ENCODE measurements at places on chromosomes 3 and 15.

DNA sequence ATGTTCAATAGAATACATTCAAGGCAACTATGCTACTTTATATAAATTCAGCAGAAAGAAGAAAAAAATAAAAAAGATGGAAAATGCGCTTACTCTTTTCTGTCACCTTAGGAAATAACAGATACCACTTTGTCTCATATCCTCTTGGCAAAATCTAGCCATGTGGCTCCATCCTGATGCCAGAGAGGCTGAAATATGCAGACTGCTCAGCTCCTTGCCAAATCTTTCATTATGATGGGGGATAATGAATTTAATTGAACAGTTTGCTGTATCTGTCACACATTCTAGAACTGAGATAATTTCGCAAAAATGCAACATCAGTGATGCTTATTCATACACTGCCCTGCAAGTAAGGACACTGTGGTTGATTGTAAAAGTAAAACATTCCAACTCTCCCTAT is 1081.5 kb downstream of the PLOD2 start:
- no peak for DNase-seq

- DNase-seq, result no peak
These were observed 930.2 kb upstream of the ALCAM start for GRCh38 chr3:104436506-104436905.

GRCh38 chr15:91864664-91865063 is 11.2 kb downstream of the SLCO3A1 start:
- DNase-seq, result no peak

DNA sequence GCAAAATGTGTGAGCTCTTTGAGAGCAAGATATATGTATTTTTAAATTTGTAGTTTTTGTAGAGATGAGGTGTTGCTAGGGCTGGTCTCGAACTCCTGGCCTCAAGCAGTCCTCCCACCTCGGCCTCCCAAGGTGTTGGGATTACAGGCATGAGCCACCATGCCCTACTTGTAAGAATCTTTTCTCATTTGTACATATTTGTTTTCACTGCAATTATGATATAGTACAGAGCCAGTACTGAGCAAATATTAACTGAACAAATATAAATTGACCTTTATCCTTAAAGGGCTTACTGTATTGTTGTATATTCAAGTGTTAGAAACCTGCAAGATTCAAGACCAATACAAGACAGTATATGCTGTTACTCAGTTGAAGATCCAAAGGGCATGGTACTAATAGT is 53.4 kb downstream of the GTF2E1 start:
- DNase-seq, result no peak

- peak; percentile 81 for DNase-seq
These were observed 39.3 kb upstream of the PPP4R2 start for GRCh38 chr3:72957297-72957696.

GRCh38 chr3:181610083-181610972 is 101.4 kb upstream of the SOX2 start:
- no peak for DNase-seq

- no peak for DNase-seq
These were observed 499 bp downstream of the ALDH1A2 start for GRCh38 chr15:58064980-58065444.

DNA sequence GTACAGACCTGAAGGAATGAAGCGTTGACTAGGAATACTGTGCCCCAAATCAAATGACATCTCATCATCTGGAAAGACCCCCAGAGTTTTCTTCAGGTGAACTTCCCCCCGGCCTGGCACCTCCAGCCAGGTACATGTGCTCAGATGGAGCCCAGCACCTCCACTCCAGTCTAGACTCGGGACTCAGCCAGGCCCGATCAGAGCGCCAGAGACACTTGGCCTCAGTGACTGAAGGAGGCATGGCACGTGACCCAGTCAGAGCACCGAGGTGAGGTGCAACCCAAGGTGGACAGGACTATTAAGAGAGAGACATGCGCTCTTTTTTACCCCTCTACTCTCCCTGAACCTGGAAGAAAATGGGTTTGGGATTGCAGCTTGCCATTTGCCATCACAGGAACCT is 48.5 kb downstream of the CD47 start:
- DNase-seq, result no peak

DNA sequence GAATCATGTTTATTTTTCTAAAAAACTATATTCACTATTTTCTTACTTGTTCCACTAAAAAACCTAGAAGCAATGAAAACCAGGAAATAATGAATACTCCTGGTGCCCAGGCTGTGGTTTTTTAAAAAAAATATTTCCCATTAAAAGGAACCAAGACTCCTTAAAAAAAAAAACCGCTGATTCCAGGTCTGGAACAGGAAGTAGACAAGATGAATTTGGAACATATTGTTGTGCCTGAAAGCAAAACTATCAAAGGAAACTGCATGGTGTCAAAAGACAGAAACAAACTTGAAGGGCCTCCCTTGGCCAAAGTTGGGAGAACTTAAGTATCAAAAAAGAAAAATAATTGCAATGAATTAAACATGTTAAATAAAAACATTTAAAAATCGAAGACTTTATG is 245.3 kb upstream of the P2RY1 start:
- DNase-seq, result no peak

GRCh38 chr15:80561500-80561899 is 133.6 kb upstream of the ABHD17C start:
- no peak for DNase-seq

DNA sequence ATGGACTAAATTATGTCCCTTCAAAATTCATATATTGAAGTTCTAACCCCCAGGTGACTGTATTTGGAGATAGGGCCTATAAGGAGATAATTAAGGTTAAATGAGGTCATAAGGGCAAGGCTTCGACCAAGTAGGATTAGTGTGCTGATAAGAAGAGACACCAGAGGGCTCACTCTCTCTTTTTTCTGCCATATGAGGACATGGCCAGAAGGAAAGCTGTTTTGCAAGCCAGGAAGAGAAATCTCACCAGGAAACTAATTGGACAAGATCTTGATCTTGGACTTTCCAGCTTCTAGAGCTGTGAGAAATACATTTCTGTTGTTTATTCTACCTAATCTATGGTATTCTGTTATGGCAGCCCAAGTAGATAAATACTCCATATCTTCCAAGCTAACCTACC is 503.6 kb upstream of the NAALADL2 start:
- DNase-seq, result no peak

DNA sequence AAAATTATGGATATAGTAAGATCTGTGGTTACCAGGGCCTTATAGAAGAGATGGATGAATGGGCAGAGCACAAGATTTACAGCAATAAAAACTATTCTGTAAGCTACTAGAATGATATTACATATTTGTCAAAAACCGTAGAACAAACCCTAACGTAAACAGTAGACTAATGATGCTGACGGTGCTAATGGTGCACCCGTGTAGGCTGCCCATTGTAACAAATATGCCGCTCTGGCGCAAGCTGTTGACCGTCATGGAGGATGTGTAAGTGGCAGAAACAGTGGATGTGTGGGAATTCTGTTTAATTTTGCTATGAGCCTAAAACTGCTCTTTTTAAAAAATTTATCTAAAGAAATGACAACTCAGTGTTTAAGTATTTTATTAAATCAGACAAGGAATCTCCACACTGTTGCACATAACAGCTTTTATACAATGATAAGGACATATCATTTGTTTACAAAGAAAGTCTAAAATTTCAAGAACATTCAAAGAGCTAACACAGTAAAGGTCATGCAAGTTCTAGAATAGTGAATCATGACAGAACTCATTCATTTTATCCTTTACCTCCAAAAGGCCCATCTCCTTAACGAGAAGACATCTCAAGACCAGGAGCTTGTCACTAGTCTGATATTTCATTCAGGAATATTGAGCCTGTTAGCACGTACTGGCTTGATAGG is 32.8 kb downstream of the TFRC start:
- no peak for DNase-seq

- DNase-seq, result no peak
These were observed 78.8 kb downstream of the BFSP2 start for GRCh38 chr3:133478624-133479023.

DNA sequence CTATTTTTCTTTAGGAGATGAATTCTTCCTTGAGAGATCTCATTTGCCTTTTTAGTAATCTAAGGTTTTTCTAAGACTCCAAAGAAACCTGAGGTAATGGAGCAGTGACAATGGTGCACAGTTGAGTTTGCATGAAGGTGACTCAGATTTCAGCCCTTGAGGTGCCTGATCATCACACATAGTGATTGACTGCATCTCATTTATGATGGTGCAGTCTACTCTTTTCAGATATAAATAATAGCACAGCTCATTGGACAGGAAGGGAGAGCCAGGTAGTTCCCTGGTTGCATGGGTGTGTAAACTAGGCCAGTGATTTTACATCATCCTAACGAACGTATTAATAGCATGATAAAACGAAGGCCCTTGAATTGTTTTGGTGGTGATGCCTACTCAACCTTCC is 86.1 kb upstream of the SAMMSON start:
- DNase-seq, result no peak

- no peak for DNase-seq
These were observed 309.6 kb upstream of the GOLIM4 start for GRCh38 chr3:168405288-168405687.

DNA sequence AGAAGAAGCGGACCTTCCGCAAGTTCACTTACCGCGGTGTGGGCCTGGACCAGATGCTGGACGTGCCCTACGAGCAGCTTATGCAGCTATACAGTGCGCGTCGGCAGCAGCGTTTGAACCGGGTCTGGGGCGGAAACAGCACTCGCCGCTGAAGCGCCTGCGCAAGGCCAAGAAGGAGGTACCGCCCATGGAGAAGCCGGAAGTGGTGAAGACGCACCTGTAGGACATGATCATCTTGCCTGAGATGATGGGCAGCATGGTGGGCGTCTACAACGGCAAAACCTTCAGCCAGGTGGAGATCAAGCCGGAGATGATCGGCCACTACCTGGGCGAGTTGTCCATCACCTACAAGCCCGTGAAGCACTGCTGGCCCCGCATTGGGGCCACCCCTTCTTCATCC is 390.4 kb upstream of the MEIS2 start:
- DNase-seq, result no peak

DNA sequence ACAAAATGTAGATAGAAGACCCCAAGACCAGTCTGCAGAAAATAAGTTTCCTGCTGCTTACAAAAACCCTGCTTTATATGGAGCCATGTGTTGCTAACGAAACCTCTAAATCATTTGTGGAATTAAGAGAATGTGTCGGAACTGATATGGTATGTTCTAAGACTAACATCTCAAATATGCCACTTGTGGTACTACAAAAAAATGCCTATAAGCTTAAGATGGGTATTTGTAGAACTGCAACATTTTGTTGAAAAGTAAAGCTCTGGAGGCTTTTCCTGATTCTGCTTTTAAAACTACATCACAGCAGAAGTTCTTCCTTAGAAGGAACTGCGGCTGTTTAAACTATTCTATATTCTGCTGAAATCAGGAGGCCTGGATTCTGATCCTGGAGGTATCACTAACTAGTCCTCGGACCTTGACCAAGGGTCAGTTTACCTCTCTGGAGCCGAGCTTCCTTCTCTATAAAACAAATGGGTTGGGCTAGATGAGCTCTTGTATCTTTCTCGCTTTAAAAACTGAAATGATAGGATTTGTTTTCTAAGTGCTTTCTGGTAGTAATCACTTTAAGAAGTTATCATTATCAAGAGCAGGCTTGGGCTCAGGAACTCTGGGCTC is 74.9 kb downstream of the RAD18 start:
- no peak for DNase-seq

GRCh38 chr3:113948015-113948917 is 453 bp downstream of the ZDHHC23 start:
- DNase-seq, result peak; percentile 13

- DNase-seq, result no peak
These were observed 10.4 kb downstream of the COL6A6 start for GRCh38 chr3:130527426-130527825.

DNA sequence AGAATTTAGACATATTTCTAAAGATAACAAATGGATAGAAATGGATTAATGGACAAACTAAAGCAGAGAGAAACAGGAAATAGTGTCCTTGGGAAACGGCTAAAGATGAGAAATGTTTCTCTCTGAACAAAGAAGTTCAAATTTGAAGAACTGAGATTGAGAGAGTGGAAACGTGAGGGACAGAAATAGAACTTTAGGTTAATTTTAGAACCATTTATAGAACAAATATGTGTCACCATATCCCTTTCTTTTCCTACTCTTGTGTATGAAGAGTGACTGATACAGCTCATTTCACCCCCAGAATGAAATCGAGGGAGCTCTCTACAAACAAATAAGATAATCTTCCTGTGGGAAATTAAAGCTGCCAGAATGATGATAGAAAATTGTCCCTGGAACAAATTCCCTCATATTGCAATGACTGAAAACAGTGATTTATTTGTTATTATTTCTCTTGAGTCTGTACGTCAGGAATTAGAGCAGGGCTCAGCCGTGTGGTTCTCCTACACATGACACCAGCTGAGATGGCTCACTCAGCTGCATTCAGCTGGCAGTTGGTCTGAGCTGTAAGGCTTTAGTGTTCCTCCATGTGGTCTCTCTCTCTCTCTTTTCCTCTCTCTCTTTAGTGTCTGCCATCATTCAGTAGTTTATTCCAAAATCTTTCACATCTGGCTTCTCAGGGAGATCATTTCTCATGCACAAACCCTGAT is 46.6 kb upstream of the ARPP21 start:
- DNase-seq, result no peak

DNA sequence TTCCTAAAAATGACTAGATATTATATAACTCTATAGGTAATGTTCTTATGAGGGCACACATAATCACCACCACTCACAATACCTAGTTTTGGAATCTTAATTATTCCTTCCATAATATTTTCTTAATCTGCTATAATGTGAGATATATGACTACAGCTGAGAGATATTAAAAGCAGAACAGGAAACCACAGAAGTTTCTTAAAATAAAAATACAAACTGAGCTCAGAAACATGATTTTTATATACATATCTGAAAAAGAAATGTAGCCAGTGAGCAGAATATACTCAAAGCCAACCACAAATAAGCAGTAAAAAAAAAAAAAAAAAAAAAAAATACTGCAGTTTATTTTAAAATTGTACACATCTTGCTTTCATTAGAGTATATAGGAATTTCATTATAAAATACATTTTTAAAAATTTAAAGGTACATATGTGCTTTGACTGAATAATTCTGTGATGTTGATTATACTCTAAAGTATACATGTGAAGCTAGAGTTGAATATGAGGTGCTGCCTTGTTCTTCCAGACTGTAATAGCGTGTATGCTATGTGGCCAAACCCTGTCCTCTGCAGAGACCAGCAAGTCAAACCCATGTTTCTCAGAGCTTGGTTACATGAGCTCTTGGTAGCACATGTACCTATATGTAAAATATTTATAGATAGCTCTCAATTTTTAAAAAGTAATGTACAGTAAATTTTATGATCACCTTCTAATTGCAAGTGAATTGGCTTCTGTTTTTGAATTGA is 175.0 kb downstream of the UBE2E2 start:
- DNase-seq, result no peak

All from nucleus accumbens (tissue), 56 donors.